Stimulated activated naive CD4-positive, alpha-beta T cell (primary cell): ENCODE measurements at places on chromosomes 7 and 10.

GRCh38 chr7:6074612-6075380 is 43.6 kb downstream of the ANKRD61 start:
- no peak for DNase-seq

DNA sequence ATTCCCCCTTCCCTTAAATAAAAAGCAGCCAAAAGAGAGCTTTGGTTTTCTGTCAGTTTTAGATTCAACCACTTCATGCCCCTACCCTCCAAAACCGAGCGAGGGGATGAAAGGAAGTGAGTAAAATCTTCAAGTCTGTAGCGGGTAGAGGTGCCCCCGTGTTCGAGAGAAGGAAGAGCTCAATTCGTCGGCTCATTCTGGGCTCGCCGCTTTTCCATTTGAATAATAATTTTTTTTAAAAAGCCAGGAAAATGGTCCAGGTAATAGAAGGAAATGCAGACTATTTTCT is 436.2 kb upstream of the GALNT17 start:
- DNase-seq = no peak

- no peak for DNase-seq
Observed at GRCh38 chr10:121159670-121160069, 308.5 kb downstream of the WDR11 start.

GRCh38 chr7:13540429-13540828 is 449.0 kb downstream of the ETV1 start:
- no peak for DNase-seq

DNA sequence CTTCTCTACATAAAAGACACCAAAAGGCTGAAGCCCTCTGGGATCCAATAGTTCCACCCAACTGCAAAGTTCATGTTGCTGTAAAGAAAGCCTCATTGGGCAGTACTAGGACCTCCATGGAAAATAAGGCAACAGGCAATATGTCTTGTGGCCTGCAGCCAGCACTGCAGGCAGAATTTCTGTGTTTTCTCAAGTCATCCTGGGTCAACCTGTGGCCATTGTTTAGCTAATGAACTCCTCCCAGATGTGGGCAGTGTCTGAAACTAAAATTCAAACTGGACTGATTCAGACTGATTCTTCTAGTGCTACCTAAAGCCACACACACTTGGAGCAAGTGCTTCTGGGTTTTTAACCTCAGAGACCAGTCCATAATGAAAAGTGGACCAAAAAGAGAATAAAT is 141.5 kb downstream of the PPP1R17 start:
- DNase-seq = no peak

DNA sequence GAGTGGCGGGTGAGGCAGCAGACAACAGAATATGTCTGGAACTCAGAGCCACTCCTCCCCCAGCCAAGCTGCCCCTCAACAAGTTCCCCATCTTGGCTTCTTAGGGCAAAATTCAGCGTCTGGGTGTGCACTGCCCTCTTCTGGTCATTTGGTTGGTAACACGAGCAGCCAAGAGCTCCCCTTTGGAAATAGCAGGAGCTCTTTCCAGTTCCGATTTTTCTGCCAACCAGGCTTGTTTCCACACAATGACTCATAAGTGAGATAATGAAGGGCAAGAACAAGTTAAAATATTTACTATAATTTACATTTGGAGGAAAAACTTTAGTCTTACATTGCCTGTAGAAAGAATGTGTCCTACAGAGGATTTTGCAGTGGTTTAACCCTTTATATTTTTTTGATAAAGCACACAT is 70.5 kb downstream of the ADCYAP1R1 start:
- no peak for DNase-seq

DNA sequence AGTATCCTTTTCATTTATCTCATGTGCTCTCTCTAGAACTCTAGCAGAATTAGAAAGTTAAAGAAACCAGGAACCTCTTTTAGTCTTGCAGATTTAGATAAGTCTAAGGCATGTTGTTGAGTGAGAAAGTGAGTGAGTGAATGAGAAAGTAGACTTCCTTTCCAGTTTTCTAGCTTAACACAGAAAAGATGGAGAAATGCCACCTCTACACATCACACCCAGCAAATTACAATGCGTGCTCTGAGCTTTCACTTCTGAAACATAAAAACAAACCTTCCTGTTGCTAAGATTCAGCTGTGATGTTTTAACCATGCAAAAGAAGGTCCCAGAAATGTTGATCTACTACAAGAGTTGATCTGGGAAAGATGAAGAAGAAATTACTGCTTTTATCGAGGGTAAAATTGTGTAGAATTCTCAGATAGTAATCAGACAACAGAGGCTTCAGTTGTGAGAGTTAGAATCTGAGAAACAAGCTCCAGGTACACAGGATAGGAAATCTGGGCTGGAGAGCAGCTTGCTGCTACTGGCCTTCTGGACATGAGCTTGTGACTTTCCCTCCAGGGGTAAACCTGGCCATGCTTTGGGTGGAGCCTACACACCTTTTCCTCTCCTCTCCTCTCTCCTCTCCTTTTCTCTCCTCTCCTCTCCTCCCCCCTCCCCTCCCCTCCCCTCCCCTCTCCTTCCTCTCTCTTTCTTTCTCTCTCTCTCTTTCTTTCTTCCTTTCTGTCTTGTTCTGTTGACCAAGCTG is 4.6 kb downstream of the CYP3A5 start:
- no peak for DNase-seq

- no peak for DNase-seq
Observed at GRCh38 chr10:111822661-111823060, 360.9 kb downstream of the GPAM start.

DNA sequence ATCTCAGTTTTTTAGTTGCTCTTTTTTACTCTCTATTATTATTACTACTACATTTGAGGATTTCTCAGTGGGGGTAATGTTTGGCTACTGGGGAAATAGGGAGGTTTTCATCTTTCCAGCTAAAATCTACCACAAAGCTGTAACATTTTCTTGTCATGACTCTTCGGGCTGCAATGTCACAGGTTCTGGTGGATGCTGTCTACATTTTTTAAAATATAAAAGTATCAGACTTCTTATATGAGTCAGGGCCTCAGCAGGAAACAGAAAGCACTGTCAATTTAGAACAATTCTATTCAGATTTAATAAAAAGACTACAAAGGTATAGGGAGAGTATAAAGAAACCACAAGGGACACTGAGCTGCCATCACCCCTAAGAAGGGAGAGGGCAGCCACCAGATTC is 61.6 kb downstream of the DNAJC12 start:
- no peak for DNase-seq

GRCh38 chr10:3832022-3832786 is 47.2 kb upstream of the KLF6 start:
- no peak for DNase-seq
